CD4-positive, alpha-beta T cell (primary cell): ENCODE measurements at places on chromosomes 12 and 14. TPM values are rescaled to one million over a fixed set of nuclear protein-coding genes. Genes with fewer than 3 reads are reported as not detected.

DNA sequence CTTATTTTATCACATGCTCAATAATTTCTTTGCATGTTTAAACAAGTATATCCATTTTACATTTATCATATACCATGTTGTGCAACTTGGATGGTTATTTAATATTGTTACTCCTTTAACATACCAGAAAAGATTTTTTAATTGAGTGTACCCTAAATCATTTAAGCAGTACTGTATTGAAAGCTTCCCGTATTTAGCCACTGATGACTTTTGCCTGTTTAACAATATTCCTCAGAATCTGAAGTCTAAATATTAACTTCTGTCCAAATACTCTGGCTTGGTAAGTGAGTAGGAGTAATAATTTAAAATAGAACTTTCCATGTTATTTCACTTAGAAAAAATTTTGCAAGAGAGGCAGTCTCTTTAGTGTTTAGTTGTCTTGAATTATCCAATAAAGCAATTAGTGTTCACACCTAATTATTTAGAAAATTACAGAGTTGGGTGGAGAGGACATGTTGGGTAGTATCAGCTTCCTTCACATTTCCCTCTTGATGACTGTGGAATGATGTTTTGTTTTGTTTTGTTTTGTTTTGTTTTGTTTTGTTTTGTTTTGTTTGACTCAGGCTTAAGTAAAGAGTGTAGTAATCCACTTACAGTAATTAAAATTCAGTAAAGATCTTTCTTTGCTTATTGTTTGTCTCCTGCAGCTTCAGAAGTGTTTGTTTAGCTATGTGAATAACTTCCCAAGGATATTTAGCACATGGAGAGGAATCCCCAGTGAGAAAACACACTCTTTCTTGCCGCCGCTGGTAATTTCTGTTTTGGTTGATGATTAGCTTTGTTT lies 59.5 kb downstream of the DAAM1 start:
- DNase-seq = no peak

DNA sequence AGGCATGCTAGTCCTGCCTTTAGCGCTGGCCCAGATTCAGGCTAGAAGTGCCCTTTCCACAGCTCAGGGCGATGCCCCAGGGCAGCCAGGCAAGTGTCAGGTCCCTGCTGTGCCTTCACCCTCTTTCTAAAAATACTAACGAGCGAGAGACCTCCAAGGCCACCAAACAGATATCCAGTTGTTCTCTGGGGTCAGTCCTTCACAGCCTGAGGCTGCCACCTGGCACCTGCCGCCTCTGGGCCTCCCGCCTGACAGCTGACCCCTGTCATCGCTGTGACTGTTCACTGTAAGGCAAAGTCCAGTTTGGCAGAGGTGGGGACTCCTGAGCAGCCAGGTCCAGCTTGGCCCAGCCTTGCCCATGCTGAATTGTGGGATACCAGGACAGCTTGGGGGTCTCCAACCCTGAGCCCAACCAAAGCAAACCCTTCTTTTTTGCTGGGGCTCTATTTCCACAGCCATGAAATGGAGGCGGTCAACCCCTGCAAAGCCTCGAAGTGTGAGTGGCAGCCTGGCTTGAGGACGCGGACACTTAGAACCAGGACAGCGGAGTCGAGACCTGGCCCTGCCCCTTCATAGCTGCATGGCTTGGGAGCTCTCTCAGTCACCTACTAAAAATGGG lies 79.9 kb downstream of the NINJ2 start:
- no peak for DNase-seq

Gene TDRD9
- 0.17 TPM for total RNA-seq

DNA sequence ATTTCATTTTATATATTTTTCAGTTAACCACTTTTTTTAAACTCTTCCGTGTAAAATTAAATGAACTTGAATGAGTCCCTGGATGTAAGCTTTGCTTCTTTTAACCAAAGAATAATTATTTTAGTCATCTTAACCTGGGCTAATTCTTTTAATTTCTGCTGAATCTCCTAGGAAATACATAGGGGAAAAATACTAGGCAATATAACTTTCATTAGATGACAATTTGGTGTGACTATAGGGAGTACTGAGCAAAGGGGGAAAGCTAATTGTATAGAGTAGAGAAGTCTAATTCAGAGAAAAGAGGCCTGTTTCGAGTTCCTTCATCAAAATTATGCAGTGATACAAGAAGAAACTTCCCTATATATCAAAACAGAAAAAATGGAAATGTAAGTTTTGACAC lies 388.1 kb downstream of the NOVA1 start:
- DNase-seq = no peak

DNA sequence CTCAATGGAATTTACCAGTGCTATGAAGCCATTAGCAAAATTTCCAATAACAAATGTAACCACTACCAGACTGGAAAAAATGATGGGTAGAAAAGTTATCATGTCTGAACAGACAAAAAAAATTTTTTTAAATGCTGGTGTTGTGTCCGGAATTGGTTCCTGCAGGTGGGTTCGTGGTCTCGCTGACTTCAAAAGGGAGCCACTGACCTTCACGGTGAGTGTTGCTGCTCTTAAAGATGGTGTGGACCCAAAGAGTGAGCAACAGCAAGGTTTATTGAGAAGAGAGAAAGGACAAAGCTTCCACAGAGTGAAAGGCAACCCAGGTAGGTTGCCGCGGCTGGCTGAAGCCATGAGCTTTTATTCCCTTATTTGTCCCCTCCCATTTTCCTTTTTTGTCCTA lies at the start of gene TAS2R43:
Gene TAS2R43 (minus strand): TSS at position 186 of the 400 bp plus-strand sequence. CDS start 84 bp downstream, at position 102.
- no peak for DNase-seq
